ENCODE measurements at places on chromosomes 2 and 18.

GRCh38 chr2:205746420-205746785 is 64.1 kb downstream of the NRP2 start:
- DNase-seq: no peak

DNA sequence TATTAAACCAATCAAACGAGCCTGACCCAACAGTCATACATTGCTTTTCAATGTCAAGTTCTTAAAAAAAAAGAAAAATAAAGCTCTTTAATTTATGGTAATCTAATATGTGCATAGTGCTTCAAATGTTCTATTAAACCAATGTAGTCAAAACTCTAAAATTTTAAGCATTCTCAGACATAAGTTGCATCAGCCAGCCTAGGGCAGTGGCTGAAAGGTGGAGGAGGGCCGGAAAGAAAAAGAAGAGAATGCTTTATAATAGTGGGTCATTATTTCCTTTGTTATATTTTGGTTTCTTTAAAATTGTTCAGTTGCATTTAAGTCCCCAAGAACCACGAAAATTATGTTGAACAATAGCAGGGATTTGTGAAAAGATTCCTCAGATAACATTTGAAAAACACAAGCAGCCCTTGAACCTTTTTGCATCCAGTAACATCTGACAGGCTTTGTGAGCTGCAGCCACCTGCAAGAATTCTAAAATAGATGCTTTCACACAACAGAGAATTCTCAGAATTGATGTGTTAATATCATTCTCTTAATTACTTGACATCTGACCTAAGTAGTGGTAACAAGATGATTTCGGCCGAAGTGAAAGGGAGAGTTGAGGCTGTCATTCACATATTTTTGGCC is 252.1 kb downstream of the CDCA7 start:
- DNase-seq: no peak

- no peak for DNase-seq
Measured at GRCh38 chr2:119786295-119786694, 26.6 kb downstream of the PTPN4 start.

DNA sequence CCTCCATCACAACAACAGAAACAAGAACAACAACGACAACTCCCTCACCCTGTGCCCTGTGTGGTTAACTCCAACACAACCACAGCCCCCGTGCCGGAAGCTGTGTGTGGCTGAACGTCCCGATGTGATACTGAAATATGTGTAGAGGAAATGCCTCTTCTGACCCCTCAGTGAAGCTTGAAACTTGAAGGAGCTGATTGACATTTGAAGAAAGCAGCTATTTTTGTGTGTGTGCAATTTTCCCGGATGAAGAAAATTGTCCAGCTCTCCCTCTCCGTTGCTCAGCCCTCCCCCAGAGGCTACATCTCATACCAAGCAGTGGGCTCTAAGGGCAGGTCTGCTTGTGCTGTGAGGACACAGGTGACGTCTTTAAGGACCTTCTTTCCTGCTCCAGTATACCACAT is 173.8 kb downstream of the ICOS start:
- DNase-seq: no peak

DNA sequence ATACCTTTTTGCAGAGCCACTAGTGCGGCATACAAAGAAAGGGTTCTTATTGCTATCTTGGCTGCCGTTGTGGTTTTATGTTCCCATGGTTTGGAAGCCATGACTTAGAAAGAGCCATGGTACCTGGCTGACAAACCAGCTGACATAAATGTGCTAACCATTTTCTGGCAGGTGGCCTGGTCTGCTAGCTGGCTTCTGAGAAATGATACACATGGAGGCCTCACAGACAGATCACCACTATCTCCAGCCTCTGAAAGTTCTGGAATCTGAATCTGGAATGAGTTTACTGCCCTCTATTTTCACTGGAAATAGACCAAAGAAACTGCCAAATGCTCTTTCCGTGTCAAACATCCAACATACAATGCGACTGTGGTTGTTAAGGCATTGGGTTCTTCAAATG is 123.7 kb downstream of the QPCT start:
- no peak for DNase-seq

DNA sequence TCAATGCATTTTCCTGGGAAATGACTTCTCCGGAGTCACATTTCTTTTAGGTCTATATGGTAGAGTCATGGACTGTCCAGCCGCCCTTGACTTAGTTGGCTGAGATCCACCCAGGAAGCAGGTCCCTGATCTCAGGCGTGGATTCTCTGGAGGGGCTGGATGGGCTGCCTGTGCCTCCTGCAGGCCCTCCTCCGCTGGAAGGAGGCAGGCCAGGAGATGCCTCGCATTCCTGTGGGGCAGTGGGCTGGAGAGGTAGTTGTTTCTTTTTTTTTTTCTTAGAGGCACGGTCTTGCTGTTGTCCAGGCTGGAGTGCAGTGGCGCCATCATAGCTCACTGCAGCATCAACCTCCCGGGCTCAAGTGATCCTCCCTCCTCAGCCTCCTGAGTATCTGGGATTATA is 129.0 kb upstream of the MYCN start:
- peak; percentile 68 for DNase-seq

- peak; percentile 72 for DNase-seq
Measured at GRCh38 chr18:44325903-44326635, 354.6 kb upstream of the SETBP1 start.

DNA sequence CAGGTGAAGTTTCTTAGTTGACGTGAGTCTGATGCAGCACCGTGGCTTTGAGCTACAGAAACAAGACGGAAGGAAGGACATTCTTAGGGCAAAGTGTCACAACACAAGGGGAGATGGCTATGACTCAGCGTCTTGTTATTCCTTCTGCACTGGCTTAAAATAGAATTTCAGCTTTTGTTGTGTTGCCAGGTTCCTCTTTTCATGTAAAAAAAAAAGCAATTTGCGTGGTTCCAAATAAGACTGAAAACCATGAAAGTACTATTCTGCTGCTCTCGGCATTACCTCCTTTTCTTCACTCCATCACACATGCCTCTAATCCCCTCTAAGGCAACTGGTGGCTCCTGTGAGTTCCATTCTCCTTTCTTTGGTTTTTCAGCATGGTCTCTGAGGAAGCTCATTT is 150.1 kb downstream of the ANTXR1 start:
- no peak for DNase-seq

- DNase-seq: no peak
Measured at GRCh38 chr18:65788373-65788772, 37.6 kb downstream of the CDH7 start.

- DNase-seq: no peak
Measured at GRCh38 chr18:48841381-48842258, 109.1 kb downstream of the SMAD7 start.

- peak; percentile 73 for DNase-seq
Measured at GRCh38 chr2:55120634-55121359, 70.5 kb upstream of the RTN4 start.

- no peak for DNase-seq
Measured at GRCh38 chr2:29615183-29615582, 306.2 kb downstream of the ALK start.

DNA sequence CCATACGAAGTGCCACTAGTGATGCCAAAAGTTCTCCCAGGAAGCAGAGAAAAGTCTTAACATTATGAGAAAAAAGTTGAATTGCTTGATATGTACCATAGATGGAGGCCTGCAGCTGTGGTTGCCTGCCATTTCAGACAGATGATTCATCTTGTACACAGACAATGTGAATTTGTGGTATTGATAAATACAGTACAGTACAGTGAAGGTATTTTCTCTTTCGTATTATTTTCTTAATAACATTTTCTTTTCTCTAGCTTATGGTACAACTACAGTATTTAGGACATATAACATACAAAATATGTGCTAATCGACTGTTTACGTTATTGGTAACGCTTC is 33.6 kb upstream of the VWC2L start:
- no peak for DNase-seq

- DNase-seq: no peak
Measured at GRCh38 chr2:195818526-195818925, 161.5 kb downstream of the SLC39A10 start.

GRCh38 chr2:126656431-126657147 is 631 bp downstream of the GYPC start:
- DNase-seq: peak; percentile 61

DNA sequence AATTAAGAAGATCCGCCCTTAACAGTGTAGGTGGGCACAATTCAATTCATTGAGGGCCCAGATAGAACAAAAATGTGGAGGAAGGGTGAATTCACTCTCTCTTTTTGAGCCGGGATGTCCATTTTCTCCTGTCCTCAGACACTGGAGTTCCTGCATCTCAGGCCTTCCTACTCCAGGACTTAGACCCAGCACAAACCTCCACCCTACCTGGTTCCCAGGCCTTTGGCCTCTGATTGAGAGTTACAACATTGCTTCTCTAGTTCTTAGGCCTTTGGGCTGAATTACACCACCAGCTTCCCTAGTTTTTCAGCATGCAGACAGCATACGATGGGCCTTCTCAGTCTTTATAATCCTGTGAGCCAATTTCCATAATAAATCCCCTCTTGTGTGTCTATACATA is 87.8 kb upstream of the TMEM17 start:
- DNase-seq: no peak

DNA sequence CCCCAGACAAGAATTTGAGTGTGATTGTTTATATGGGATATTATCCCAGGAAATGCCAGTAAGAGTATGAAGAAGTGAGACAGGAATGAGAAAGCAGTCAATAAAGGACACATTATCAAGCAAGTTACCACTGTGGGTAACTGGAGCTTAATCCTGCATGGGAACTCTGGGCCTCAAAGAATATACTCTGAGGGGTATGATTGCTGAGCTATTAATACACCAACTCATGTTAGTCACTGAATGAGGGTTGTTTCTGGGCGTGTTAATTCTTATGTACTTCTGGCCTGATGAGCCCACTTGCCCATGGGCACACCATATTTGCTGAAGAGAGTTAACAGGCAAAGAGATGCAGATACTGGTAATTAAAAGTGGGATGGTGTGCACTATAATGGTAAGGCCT is 26.6 kb upstream of the PAIP2B start:
- DNase-seq: no peak

- DNase-seq: no peak
Measured at GRCh38 chr2:195610717-195611116, 46.3 kb upstream of the SLC39A10 start.

Measured in nephron progenitor cell (in vitro differentiated cells).